ENCODE measurements at places on chromosomes 3 and 15.

DNA sequence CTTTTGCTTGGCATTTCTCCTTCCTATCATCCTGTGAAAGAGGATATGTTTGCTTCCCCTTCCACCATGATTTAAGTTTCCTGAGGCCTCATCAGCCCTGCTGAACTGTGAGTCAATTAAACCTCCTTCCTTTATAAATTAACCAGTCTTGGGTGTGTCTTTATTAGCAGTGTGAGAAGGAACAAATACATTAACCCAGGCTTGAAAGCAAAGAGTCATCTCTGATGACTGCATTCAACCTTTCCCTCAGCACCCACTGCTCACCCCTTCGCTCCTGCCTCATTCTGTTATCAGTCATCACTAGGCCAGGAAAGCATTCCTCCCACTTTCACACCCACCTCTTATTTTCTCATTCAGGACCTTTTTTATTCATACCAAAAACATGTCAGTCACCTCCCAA is 59.6 kb upstream of the CASR start:
- DNase-seq: no peak

GRCh38 chr3:50345586-50346234 is at the start of gene ZMYND10:
Gene ZMYND10 (minus strand): TSS chr3:50345732. CDS start chr3:50345579, 153 bp downstream.
- DNase-seq: peak; percentile 80

DNA sequence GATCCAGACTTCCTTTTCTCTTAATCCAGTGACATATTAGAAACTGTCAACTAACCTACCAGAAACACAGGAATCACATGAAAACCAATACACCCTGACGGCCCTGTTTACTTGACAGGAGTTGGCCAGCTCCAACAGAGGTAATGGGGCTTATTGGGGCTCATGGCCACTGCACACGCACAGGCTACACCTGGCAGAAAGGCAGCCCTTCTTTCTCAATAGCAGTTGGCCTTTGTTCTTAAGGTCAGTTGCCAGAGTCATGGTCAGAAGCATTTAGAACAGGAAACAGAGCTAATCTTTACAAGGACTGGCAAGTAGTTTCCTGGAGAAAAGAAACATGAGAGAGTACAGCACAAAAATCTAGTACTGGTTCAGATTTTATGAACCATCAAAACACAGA is 181.8 kb downstream of the MAGI1 start:
- DNase-seq: no peak

GRCh38 chr3:138406606-138407005 is 27.8 kb upstream of the ESYT3 start:
- no peak for DNase-seq

- DNase-seq: no peak
Measured at GRCh38 chr3:50530001-50530970, 26.9 kb upstream of the CACNA2D2 start.
